Mucosa of gallbladder (tissue), 1 donor: ENCODE measurements at places on chromosomes 7 and 10. TPM values are rescaled to one million over a fixed set of nuclear protein-coding genes. Genes with fewer than 3 reads are reported as not detected.

DNA sequence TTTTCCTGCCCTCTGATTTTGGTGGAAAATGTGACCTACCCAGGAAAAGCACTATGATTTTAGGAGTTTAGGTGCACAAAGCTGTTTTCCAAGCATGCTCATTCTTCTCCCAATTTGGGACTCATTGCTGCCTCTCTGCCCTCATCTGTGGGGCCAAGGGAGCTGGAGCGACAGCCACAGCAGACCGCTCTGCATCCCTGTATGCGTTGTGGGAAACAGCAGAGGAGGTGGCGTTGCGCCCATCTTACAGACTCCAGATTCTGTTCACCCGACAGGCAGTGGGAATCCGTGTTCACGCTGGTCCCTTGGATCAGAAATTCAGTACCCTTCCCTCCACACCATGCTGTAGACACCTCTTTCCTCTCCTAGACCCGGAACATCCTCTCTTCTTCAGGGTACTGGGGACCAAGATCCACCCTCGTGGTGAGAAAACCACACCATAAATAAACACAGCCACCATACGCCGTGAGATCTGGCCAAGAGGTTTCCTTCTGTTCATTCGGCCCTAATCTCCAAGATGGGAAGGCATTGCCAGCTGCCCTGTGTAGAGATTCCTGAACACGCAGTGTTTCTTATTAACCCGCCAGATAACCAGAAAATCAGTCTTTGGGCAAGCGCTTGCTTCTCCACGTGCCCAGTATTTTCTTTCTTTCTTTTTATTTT lies 87.9 kb downstream of the CUX1 start:
- no peak for DNase-seq

DNA sequence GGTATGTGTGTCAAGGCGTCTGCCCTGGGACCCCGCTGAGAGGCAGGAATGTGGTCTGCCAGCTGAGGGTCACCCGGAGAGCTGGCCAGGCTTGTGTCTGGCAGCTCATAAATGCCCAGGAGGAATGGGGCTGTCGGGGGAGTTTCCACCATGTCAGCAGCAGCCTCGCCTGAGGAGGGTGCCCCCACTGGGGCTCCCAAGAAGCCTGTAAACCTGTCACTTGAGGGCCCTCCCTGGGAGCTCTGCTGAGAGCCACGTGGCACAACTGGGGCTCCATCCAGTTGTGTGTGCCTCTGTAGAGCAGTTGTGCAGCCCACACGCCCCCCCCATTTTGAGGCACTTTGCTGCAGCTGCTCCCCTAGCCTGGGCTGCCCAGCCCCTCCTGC lies 70.6 kb downstream of the NEURL1 start:
- no peak for DNase-seq

GRCh38 chr7:109126404-109127050 lies 556.9 kb downstream of the DNAJB9 start:
- DNase-seq, result no peak

- no peak for DNase-seq
Observed at GRCh38 chr10:99742701-99743100, 10.7 kb downstream of the CUTC start.

DNA sequence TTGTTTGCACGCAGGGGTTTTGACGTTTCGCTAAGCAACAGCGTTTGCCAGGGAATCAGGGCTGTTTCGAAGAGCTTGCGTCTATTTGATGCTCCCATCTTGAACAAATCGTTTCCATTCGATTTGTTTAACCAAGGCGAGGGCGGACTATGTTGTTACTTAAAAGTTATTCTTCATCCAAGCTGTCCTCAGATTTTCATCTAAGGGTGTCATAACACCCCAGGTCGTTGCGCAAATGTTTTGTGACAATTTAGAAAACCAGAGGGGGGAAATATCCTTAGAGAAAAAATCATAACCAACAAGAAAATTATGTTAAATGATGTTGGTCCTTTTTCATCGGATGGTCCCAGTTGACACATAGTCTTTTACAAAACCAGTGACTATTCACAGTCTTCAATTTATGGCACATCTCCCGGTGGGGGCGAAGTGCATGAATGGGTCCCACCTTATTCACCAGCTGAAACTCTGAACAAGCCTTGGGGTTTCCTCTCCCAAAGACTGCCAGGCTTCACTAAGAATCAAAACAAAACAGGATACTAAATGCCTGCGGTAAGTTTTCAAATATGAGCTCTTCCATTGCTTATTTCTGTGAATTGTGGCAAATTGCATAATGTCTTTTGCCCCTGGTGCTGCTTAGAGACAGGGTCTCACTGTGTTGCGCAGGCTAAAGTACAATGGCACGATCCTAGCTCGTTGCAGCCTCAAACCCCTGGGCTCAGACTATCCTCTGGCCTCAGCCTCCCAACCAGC lies 109.9 kb downstream of the REEP3 start:
- DNase-seq, result no peak

DNA sequence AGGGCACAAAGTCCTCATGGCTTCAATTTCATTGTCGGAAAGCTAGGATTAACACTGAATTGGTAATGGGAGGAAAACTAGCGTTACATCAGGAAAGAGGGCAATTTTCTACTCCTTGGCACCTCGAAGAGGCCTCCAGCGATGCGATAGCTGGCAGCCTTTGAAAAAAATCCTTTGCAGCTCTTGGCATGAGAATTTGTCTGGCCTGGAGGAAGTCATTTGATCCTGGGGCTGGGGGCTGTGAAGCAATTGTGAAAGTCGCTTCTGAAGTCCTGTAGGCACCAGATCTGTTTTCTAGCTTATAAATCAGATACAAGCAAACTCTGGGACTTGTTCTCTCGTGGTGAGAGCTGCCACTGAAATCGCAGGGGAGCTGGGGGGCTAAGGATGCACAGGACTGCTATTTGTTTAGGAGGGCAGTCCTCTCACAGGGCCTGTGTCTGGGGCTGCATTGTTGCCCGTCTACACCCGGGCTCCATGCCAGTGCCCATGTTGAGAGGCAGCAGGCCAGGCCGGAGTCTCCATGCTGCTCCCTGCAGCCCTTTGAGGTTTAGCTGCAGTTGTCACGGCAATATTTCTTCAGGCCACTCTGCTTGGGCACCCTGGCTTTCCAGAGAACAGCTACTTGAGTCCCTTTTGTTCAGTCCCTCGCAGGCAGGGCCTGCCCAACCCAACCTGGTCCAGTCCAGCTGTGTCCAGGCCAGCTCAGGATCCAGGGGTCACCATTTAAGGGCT lies 206.8 kb upstream of the LYZL1 start:
- no peak for DNase-seq

DNA sequence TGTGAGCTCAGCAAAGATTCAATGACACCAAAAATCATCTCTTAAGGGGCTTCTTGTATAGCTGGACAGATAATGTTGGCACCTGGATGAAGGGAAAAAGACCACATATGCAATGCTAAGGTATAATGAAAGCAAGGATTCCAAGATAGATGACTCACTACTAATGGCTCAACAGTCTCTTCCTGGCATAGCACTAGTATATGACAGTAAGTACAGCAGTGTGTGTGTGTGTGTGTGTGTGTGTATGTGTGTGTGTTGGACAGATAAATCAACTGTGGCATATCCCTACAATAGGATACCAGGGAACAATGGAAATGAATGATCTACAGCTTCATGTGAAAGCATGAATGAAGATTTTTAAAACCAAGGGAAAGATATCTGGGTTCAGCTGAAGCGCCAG lies 257.1 kb downstream of the SFMBT2 start:
- no peak for DNase-seq

DNA sequence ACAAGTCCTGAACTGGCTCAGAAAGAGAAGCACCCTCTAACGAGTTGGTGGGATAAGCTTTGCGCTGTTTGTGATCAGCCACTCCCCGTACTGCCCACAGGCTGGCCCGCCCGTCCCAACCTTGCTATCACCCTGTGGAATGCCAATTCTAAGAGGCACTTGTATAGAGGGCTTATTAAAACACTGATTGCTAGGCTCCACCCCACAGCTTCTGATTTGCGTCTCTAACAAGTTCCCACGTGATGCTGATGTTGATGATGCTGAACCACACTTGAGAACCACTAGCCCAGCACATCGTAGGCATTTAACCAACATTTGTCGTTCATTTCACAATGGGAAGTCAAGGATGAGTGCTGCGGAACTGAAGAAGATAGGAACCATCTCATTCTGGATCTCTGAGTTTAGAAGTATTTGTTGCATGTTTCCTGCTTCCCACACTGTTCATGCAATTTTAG lies 12.7 kb upstream of the GSAP start:
- no peak for DNase-seq

DNA sequence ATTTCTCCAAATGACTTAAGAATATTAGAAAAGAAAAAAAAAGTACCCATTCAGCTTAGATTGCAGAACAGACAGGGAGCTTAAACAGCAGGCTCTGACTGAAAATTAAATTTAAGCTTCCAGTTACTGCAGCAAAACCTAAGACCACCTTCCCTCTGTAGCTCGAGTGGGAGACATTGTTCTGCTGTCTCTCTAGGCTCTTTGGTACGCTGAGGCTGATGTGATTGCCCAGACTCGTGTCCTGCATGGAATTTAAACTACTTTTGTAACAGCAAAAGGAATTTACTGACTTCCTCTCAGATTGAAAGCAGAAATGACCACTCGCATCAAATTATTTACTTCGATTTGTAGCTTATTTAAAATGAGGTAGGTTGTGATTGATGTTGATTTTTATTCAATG lies 124.6 kb downstream of the LRRTM3 start:
- DNase-seq, result no peak

DNA sequence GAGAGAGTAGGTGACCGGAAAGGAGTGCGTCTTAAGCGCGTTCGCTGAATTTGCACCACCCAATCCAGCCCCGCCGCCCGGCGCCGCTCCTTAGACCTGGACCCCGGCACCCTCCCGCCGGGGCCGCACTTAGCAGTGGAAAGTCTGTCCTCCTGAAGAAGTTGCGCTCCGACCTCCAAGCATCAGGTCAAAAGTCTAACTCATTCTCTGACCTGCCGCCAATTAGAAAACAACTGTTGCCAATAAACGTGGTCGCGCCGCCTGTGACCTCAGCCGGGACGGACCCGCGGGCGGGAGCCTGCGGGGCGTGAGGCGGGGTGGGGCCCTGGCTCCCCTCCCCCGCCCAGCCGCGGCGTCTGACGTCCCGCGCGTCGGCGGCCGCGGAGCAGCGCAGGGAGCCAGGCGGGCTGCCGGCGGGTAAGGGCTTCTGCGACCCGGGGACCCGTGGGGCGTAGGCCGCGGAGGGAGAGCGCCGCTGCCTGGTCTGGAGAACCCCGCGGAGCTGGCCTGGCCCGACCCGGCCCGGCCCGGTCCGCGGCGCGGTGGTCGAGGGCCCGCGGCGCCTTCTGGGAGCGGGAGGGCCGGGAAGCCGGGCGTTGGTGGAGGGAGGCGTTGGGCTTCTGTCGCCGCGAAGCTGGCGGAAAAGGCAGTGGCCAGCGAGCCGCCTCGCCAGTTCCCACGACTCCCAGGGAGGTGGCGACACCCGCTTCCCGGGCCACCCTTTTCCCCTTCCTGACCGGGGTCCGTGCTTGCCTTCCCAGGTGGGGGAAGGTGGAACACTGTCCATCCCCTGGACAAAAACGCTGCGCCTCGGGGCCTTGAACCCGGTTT lies at the start of gene BCAP29:
Gene BCAP29 (plus strand): TSS at position 362 of the 831 bp plus-strand sequence. CDS start 527 bp downstream, outside the sequence.
- peak; percentile 37 for DNase-seq

DNA sequence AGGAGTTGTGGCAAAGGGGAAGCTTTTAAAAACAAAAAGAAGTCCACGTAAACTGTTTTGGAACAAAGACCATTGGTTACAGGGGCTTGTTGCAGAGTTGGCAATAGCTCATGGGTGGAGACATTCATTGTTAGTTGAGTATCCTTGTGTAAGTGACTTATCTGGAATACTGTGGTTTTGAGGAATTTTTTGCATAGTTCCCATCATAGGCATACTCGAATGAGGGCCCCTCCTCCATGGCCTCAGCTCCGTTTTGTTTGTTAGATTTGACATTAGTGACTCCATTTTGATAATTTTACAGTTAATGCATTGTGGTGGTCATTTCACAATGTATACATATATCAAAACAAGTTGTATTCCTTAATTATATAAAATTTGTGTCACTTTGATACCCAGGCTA lies 12.8 kb upstream of the SMKR1 start:
- no peak for DNase-seq

- no peak for DNase-seq
Observed at GRCh38 chr10:115696747-115697146, 576.3 kb downstream of the GFRA1 start.

DNA sequence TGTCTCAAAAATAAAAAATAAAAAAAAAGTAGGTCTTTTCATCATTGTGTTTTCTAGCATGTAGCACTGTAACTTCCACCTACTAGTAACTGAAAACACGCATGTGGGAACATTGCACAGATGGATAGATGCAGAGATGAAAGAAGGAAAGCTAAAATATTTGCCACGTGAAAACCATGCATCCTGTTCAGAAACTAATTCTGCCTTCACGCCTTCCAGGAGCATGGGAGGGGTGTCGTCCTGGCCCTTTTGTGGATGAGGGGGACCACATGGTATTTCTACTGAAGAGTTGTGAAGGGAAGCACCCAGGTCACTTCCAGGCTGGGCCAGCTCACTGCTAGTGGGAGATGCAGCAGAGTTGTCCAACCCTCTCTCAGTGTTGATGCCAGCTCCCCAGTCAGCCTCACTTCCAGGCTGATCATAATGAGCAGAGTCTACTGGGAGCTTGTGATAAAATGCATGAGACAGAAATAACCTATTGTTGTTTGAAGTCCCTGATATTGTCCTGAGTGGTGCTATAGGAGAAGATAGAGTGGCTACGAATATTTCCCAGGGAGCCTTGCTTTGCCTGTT lies 287.1 kb upstream of the CELF2 start:
- no peak for DNase-seq

- no peak for DNase-seq
Observed at GRCh38 chr7:33043501-33044400, 18.8 kb downstream of the NT5C3A start.

GRCh38 chr7:34849163-34849960 lies 187.9 kb downstream of the DPY19L1 start:
- peak; percentile 8 for DNase-seq

GRCh38 chr7:6652446-6653011 lies 15.4 kb downstream of the ZNF316 start:
- no peak for DNase-seq

- DNase-seq, result peak; percentile 37
Observed at GRCh38 chr7:21507627-21508343, 35.1 kb upstream of the DNAH11 start.

- DNase-seq, result peak; percentile 16
Observed at GRCh38 chr7:17939606-17940301, 540 bp downstream of the SNX13 start.

GRCh38 chr7:7861211-7861633 lies 107.4 kb upstream of the GLCCI1 start:
- no peak for DNase-seq

Gene FXYD4
- total RNA-seq, result 1.6 TPM

Gene CYP3A7
- total RNA-seq, result 92.6 TPM

Gene PLXDC2
- 92.0 TPM for total RNA-seq

Gene PTEN
- 89.9 TPM for total RNA-seq

Gene SPDYE6
- total RNA-seq, result not detected

Gene LRIT1
- not detected for total RNA-seq

Gene GRM3
- total RNA-seq, result 0.09 TPM

Gene DLG5
- 52.6 TPM for total RNA-seq

Gene GRID1
- total RNA-seq, result 6.3 TPM

Gene PITX3
- total RNA-seq, result not detected

Gene CPXM2
- total RNA-seq, result 7.6 TPM

Gene ANXA8L1
- total RNA-seq, result not detected
